ENCODE measurements at places on chromosomes 7 and 10.
A peak's percentile ranks its signal among the peaks of the same experiment; 100 is the strongest.

GRCh38 chr10:82319562-82319961 lies 444.6 kb downstream of the NRG3 start:
- DNase-seq = peak; percentile 23

DNA sequence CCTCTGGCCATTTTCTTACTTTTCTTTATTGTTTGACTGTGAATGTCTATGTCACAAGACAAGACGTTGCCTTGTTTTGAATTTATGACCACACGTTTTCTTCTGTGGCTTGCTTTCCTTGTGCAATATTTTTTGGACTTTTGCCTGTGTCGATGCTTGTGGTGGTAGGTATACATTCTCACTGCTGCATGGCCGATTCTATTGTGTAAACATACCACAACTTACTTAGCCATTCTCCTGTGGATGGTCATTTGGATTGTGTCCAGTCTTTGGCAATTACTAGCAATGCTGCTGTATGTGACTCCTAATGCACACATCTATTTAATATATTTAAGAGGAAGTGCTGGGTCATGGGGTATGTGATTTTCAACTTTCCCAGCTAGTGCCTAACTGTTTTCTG lies 18.0 kb upstream of the DLG5 start:
- no peak for DNase-seq

DNA sequence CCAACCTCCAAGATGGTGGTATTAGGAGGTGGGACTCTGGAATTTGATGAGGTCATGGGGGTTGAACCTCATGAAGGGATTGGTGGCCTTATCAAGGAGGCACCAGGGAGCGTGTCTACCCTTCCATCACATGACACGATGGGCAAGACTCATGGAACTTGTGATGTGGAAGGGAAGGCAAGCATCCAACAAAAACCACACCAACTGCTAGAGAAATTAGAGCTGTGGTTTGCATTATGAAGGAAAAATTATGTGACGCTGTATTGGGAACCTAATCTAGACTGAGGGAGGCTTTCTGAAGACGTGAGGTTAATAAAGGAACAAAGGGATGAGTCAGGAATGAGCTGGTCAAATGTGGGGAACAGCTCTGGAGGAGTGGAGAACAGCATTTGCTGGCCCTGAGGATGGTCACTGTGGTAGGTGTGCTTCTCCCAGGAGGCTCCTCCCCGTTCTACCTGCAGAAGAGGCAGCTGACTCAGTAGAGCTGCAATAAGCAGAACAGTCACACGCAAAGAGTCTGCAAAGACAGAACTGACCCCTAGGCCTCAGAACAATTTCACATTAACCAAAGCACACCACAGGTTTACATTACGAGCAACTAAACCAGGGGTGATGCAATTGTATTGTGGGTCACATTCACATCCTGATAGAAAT lies 236.6 kb upstream of the GRB10 start:
- DNase-seq = no peak

- no peak for DNase-seq
Measured at GRCh38 chr10:47307381-47307780, 7.4 kb downstream of the GDF10 start.

DNA sequence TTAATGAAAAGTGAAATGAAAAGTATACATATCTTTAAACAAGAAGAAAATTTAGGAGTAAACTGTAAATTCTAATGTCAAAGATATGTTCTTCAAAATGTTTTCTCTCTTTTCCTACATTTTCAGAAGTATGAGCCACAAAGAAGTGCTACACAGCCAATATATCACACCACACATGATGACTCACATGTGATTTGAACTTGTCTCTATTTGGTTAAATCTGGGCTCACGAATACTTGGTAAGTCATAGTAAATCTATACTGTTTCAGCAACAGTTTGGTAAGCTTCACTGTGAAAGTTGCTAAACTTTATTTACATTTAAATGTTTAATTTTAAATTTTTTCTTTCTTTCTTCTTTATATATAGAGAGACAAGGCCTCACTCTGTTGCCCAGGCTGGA lies 380.6 kb upstream of the IGFBP3 start:
- no peak for DNase-seq

- DNase-seq = peak; percentile 98
Measured at GRCh38 chr7:1059200-1060091, 15.1 kb downstream of the GPR146 start.

DNA sequence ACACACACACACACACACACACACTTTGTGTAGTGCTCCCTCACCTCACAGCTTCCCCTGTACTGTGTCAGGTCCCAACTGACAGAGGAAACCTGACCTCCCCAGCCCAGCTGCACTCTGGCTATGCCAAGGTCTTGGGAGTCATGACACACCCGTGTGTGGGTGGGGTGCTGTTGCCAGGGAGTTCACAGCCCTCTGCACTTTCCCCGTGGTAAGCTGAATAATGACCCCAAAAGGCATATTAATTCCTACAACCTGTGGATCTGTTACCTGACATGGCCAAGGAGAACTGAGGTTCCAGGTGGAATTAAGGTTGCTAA lies 8.9 kb upstream of the NANOS1 start:
- DNase-seq = no peak

- DNase-seq = no peak
Measured at GRCh38 chr7:150367677-150368095, 936 bp upstream of the REPIN1 start.

DNA sequence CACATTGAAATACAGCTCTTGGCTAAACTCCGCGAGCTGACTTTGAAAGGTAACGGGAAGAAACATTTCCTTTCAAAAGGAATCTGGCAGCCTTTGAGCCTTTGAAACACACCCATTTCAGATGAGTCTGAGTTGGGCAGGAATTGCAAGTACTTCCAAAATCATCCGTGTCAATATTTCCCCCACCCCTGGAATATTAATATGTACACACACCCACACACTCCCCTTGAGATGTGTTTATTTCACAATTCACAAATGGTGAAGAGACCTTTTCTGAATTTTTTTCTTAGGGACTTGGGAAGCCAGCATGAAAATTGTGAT lies 438.7 kb upstream of the NRP1 start:
- DNase-seq = no peak

DNA sequence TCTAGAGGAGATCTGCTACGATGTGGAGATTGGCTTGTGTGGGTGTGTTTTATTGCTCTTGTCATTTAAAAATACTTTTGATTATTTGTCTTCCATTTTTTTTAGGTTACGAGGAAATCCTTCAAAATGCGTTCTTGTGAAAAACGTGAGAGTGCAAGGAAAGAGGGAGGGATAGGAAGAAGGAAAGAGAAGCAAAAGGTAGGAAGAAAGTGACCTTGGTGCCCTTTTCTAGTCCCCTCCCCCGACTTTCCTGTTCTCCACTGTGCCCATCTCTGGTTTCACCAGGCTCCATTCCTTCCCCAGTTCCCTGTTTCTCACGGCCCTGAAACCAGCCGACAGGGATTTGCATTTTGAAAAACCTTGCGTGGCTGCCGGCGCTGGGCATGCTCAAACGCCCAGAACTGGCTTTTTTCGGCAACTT lies 506 bp upstream of the GNAI1 start:
- DNase-seq = no peak

DNA sequence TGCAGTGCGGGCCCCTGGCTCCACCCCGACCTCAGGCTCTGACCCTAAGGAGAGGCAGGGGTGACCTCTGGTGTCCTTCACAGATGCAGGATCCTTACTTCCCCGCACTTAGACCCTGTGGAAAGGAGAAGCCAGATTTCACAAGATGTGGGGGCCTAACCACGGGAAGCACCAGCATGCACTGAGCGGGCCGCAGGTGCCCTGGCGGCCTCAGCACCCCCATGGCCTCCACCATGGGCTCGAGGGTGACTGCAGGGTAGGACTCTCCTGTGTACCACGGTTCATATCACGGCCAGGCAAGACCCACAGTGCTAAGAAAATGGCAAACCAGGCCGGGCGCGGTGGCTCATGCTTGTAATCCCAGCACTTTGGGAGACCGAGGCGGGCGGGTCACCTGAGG lies 410.0 kb upstream of the FOXK1 start:
- DNase-seq = no peak

Measured in mesendoderm (in vitro differentiated cells).